ENCODE measurements at places on chromosomes 12 and 14. TPM values are rescaled to one million over a fixed set of nuclear protein-coding genes. Genes with fewer than 3 reads are reported as not detected.

DNA sequence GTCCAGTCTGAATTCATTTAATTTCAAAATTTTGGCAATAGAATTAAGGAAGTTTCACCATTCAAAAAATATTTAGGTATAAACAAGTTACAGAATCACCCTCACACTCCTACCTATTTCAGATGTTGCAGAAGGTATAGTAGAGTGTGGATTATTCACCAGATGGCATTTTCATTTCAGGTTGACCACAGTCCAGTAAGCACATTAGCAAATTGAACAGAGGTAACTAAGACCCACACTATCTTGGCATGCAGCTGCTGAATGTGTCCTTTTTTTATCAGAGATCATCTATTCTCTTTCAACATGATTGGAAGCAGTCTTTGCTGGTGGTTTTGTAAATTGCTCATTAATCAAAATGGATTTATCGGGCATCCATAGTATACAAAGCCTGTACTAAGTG is 151.8 kb upstream of the GARIN6 start:
- no peak overlapping the region for H3K27ac ChIP-seq
- H3K4me3 ChIP-seq, result no peak overlapping the region
- no peaks in the 10 kb centered on the region for H3K4me1 ChIP-seq

- no peak overlapping the region for H3K4me3 ChIP-seq
- H3K27me3 ChIP-seq, result no peaks in the 10 kb centered on the region
- no peak for DNase-seq
Observed at GRCh38 chr14:22070119-22070982, 396.7 kb upstream of the OR4E1 start.

SERPINA12 gene
- total RNA-seq, result not detected

DNA sequence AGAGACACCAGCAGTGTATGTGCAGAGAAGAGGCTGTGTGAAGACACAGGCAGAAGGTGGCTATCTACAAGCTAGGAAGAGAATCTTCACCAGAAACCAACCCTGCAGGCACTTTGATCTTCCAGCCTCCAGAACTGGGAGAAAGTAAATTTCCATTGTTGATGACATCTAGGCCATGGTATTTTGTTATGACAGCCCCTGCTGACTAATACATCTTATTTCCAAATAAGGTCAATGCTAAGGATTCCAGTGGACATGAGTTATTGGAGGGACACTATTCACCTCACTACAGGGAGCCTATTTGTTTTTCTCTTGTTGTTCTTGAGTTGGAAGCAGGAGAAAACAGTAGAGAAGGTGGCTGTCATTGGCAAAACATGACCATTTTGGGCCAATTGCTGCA is 88.5 kb upstream of the RIN3 start:
- no peaks in the 10 kb centered on the region for H3K36me3 ChIP-seq
- H3K27ac ChIP-seq, result no peak overlapping the region
- H3K4me3 ChIP-seq, result no peak overlapping the region
- no peaks in the 10 kb centered on the region for H3K27me3 ChIP-seq
- no peak for DNase-seq
- H3K4me1 ChIP-seq, result peaks cover 13% of the 10 kb centered on the region

KRT2 gene
- not detected for total RNA-seq

DNA sequence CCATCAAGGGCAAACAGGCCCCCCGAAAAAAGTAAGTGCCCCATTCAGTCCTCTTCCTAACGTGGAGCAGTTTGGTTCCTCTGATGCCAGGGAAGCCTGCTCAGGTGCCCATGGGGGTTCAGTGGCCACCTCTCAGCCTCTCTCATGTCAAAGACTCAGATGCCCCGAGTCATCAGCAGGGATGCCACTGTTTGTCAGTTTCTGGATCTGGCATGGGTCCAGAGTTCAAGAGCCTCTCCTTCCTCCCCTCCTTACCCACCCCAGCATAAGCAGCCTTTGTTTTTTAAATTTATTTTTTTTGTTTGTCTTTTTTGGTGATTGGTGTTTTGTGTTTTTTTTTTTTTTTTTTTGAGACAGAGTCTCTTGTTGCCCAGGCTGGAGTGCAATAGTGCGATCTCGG is 11.3 kb downstream of the KMT5A start:
- H3K4me1 ChIP-seq, result peaks cover 93% of the 10 kb centered on the region
- H3K4me3 ChIP-seq, result no peak overlapping the region
- peaks cover 77% of the 10 kb centered on the region for H3K36me3 ChIP-seq
